SJSA1 (cell line): ENCODE measurements at places on chromosomes 16 and 17.
A peak's percentile ranks its signal among the peaks of the same experiment; 100 is the strongest.

GRCh38 chr17:27244011-27244410 is 49.9 kb upstream of the WSB1 start:
- H3K4me1 ChIP-seq, result peaks cover 10% of the 10 kb centered on the region
- H3K27ac ChIP-seq, result no peak overlapping the region
- no peak for DNase-seq
- no peaks in the 10 kb centered on the region for H3K36me3 ChIP-seq

GRCh38 chr16:456891-457483 is 31.5 kb downstream of the RAB11FIP3 start:
- H3K4me3 ChIP-seq, result no peak overlapping the region
- peak; percentile 5 for DNase-seq
- H3K4me1 ChIP-seq, result peaks cover under 1% of the 10 kb centered on the region; the same call in 1 of the 2 replicates
- H3K27ac ChIP-seq, result no peak overlapping the region
- no peaks in the 10 kb centered on the region for H3K27me3 ChIP-seq
- H3K36me3 ChIP-seq, result no peaks in the 10 kb centered on the region

GRCh38 chr16:55656691-55657092 is 904 bp downstream of the SLC6A2 start:
- no peaks in the 10 kb centered on the region for H3K36me3 ChIP-seq
- no peak overlapping the region for H3K4me3 ChIP-seq
- no peak overlapping the region for H3K27ac ChIP-seq
- H3K4me1 ChIP-seq, result no peaks in the 10 kb centered on the region
- H3K27me3 ChIP-seq, result peaks cover 62% of the 10 kb centered on the region

- H3K27me3 ChIP-seq, result no peaks in the 10 kb centered on the region
- peaks cover 4% of the 10 kb centered on the region for H3K4me1 ChIP-seq
- no peak overlapping the region for H3K4me3 ChIP-seq
- no peak for DNase-seq
Observed at GRCh38 chr16:75616521-75617010, 6.5 kb downstream of the ADAT1 start.

- no peaks in the 10 kb centered on the region for H3K36me3 ChIP-seq
- H3K4me1 ChIP-seq, result peaks cover 11% of the 10 kb centered on the region
- H3K27ac ChIP-seq, result no peak overlapping the region
- no peak overlapping the region for H3K4me3 ChIP-seq
Observed at GRCh38 chr16:56277075-56277474, 85.8 kb downstream of the GNAO1 start.

- DNase-seq, result no peak
- no peaks in the 10 kb centered on the region for H3K36me3 ChIP-seq
- peaks cover 5% of the 10 kb centered on the region; the same call in 1 of the 2 replicates for H3K4me1 ChIP-seq
- no peak overlapping the region for H3K4me3 ChIP-seq
Observed at GRCh38 chr16:3095869-3096268, 3.2 kb downstream of the ZSCAN10 start.

DNA sequence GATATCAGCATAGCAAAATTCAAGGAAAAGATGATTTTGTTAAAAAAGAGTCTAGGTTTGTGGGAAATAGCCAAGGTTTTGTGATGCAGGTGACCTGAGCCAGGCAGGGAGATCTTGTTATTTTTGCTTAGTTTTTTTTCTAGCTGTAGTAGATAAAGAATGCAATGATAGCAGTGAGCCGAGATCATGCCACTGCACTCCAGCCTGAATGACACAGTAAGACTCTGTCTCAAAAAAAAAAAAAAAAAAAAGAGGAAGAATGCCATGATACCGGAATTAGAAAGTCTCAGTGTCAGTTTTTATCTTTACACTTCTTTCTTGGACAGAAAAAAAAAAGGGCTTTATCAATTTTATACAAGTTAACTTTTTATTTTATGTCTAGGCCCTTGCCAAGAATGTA is 27.5 kb downstream of the TMEM238L start:
- H3K4me1 ChIP-seq, result no peaks in the 10 kb centered on the region
- H3K27me3 ChIP-seq, result no peaks in the 10 kb centered on the region
- DNase-seq, result no peak
- no peaks in the 10 kb centered on the region for H3K36me3 ChIP-seq
- H3K4me3 ChIP-seq, result no peak overlapping the region
- no peak overlapping the region for H3K27ac ChIP-seq

GRCh38 chr17:50394711-50395110 is 2.6 kb downstream of the LRRC59 start:
- peaks cover 18% of the 10 kb centered on the region for H3K4me1 ChIP-seq
- H3K36me3 ChIP-seq, result peaks cover 74% of the 10 kb centered on the region
- no peak overlapping the region for H3K27ac ChIP-seq
- H3K27me3 ChIP-seq, result no peaks in the 10 kb centered on the region

DNA sequence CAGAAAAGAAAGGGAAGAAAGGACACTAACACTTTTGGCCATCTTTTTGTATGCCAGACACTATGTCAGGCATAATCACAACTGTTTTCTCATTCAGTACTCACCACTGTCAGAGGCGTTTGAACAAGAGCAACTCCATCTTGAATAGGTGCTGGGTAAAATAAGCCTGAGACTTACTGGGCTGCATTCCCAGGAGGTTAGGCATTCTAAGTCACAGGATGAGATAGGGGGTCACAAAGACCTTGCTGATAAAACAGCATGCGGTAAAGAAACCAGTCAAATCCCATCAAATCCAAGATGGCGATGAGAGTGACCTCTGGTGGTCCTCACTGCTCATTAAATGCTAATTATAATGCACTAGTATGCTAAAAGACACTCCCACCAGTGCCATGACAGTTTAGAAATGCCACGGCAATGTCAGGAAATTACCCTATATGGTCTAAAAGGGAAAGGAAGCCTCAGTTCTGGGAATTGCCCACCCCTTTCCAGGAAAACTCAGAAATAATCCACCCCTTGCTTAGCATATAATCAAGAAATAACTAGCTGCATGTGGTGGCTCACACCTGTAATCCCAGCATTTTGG is 14.9 kb upstream of the LYRM9 start:
- H3K27me3 ChIP-seq, result no peaks in the 10 kb centered on the region
- no peaks in the 10 kb centered on the region for H3K4me1 ChIP-seq
- H3K27ac ChIP-seq, result no peak overlapping the region
- no peak for DNase-seq

GRCh38 chr17:80263253-80264204 is 2.9 kb downstream of the RNF213 start:
- H3K36me3 ChIP-seq, result peaks cover 37% of the 10 kb centered on the region
- peak overlapping the region; percentile 37 for H3K27ac ChIP-seq
- peaks cover 46% of the 10 kb centered on the region for H3K4me1 ChIP-seq
- H3K27me3 ChIP-seq, result no peaks in the 10 kb centered on the region
- peak overlapping the region; percentile 24 for H3K4me3 ChIP-seq
- DNase-seq, result peak; percentile 74
